ENCODE measurements at places on chromosomes 2 and 18.

DNA sequence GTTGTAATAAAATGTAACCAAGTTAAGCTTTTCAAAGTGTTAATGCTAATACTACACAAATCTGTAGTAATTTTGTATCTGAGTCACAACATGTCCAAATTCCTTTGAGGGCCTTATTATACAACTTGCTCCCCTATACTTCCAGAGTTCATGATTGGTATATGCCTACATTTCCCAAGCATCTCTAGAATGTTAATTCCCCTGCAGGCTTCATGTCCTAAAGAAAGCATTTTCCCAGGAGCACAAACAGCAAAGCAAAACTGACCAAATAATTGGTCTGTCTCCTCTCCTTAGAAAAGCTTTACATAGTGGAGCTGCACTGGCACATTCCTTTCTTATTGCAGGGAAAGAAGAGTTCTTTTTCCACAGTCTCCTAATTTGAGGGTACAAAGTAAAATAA, 3.7 kb downstream of the ALS2 start:
- no peak for DNase-seq

- no peak for DNase-seq
Observed at GRCh38 chr2:3180082-3180908, 197.3 kb downstream of the EIPR1 start.

- no peak for DNase-seq
Observed at GRCh38 chr2:80363791-80364349, 59.3 kb upstream of the LRRTM1 start.

DNA sequence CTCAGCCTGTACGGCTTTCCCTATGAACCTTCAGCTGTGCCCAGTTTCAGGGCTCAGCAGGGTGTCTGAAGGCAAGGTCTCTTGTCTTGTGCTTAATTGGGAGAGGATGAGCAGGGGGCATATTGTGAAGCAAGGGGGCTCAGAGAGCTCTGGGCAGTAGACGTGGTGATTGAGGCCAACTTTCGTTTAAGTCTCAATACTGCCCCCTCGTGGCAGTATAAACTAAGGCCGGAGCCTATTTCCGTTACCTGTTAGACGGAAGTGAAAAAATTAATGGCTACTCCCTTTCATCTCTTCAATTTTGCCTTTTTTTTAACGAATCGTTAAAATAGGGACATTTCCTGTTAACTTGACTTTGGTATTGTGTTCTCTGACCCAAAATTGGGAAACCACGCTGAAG, 193.4 kb downstream of the TDRD15 start:
- DNase-seq = peak; percentile 13

DNA sequence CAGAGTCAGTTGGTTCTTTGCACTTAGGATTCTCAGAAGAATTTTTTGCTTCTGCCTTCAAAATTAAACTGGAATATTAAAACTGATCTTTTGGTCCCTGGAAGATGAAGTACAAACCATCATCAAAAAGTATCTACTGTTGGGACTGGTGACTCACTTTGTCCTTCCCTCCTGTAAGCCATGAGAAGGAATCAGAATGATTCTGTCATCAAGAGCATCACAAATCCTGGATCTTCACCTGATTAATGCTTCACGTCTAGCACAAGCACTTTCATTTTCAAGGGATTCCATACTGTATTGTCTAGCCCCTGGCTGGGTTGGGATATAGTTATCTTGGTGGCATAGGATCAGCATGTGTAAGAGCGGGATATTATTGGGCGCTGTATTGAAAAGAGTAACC, 69.3 kb upstream of the CYP1B1 start:
- no peak for DNase-seq

- peak; percentile 15 for DNase-seq
Observed at GRCh38 chr2:182649316-182649715, 66.7 kb upstream of the DNAJC10 start.

- no peak for DNase-seq
Observed at GRCh38 chr2:58073751-58074150, 27.1 kb downstream of the VRK2 start.

DNA sequence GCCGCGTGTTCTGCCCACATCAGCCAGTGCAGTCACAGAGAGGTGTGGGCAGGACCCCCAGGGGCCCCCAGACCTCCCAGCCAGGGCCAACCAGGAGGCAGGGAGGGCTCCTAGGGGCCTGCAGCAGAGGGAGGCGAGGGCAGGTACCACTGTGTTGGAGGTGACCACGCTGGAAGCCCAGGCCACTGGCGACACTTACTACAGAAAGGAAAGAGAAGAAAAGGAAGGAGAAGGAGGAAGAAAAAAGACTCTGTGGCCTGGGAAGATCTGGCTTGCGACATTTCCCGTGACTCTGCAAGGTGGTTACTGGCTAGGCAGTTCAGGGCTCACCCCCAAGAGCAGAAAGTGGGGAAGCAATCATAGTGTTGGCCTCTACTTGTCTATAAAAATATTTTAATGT, 98.1 kb upstream of the BCL2L11 start:
- peak; percentile 88 for DNase-seq

DNA sequence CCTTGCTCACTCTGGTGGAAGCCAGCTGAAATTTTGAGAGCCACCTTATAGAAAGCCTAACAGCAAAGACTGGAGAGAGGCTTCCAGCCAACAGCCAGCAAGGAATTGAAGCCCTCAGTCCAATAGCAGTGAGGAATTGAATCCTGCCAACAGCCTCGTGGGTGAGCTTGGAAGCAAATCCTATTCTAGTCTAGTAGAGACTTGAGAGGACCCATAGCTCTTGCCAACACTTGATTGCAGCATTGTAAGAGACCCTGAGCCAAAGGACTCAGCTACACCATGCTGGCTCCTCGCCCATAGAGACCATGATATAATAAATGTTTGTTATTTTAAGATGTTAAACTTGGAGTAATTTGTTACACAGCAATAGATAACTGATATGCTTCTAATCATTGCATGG, 403.0 kb upstream of the TNP1 start:
- DNase-seq = no peak

GRCh38 chr2:95346231-95346737, 49.1 kb downstream of the KCNIP3 start:
- DNase-seq = no peak

DNA sequence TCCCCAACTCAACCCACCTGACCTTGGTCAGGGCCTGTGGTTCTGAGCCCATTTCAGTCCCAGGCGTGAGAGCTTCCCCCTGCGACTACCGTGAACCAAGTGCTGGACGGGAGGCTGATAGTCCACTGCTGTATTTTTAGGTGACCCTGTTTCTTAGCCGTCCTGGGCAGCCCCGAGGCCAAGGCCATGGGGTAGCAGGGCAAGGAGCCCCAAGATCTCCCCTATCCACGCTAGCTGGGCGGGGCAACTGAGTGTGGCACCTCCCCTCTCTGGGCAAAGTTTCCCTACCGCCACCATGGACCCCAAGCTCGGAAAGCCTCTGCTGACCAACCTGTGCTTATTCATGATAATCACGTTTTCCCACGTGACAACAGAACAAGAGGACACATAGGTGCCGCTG, 583 bp upstream of the KLHL30 start:
- no peak for DNase-seq

- no peak for DNase-seq
Observed at GRCh38 chr18:35142275-35142615, 98.6 kb upstream of the ZNF397 start.

- DNase-seq = no peak
Observed at GRCh38 chr2:218003981-218004419, 1.2 kb upstream of the TNS1 start.

- DNase-seq = peak; percentile 83
Observed at GRCh38 chr2:218125626-218126080, at the start of gene CXCR2. Gene CXCR2 (plus strand): TSS chr2:218126028. CDS start chr2:218134802, 8,774 bp downstream.

GRCh38 chr18:7607540-7608173, 40.5 kb downstream of the PTPRM start:
- no peak for DNase-seq

DNA sequence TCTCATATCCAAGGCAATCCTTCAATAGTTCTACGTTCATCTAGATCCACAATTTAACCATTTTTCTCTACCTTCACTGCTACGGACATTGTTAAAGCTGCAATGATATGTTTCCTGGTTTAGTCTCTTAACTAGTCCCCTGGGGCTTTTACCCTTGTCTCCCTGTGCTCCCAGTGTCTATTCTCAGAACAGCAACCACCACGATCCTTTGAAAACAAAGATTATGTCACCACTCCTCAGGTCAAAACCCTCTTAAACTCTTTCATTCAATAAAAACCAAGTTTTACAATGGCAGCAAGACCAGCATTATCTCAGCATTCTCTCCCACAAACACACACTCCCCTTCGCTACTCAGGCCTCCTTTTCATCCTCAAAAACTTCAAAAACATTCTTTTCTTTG, 298.2 kb upstream of the CHST9 start:
- DNase-seq = no peak

- DNase-seq = no peak
Observed at GRCh38 chr18:25244924-25245698, 106.9 kb downstream of the ZNF521 start.

- DNase-seq = no peak
Observed at GRCh38 chr18:486929-487740, 13.4 kb downstream of the COLEC12 start.

GRCh38 chr2:215609089-215610032, 173.5 kb upstream of the FN1 start:
- DNase-seq = no peak

GRCh38 chr2:10400978-10401951, 46.9 kb downstream of the ODC1 start:
- no peak for DNase-seq

DNA sequence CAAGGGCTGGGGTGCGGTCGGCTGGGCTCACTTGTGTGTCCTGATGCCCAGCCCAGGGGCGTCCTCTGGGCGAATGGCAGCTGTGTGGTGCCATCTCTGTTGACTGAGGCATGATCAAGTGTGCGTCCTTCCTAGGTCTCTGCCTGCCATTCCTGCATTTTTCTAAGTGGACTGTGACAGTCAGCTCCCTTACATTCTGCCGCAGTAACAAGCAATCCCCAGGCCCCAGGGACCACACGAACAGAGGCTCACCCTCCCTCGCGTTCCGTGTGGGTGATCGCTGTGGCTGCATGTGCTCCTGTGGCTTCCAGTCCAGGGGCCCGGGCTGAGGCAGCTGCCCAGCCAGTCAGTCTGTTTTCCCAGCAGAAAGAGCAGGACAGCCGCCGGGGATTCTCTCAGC, 17.8 kb downstream of the D2HGDH start:
- DNase-seq = no peak

GRCh38 chr2:75558786-75559679, 1.7 kb downstream of the EVA1A start:
- DNase-seq = no peak

DNA sequence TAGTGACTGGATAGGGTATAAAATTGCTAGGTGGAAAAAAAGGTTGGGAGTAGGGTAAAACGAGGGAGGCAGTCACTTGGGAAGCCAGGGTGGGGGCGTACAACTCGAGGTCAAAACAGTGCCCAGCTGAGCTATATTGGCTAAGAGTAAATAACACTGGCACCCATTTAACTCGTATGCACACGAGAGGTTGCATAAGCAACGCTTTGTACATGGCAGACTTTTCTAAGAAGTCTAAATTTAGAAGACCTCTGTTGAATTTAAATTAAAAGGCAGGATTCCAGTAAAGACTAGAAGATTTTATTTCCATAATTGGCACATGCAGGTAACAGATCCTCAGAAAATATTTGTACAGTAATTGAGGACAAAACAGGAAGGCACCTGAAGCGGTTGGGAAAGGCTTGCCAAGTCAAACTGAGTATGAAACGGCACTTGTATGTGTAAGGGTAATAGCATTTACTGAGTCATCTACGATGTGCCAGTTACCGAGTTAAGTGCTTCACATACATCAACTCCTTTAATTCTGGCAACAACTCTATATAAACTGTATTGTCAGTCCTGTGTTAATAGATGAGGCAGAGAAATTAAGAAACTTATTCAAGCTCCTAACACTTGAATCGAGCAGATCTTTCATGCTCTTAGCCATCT, 1.4 kb upstream of the MALT1 start:
- DNase-seq = no peak

GRCh38 chr18:3402982-3403451, 47.0 kb upstream of the TGIF1 start:
- peak; percentile 4 for DNase-seq

DNA sequence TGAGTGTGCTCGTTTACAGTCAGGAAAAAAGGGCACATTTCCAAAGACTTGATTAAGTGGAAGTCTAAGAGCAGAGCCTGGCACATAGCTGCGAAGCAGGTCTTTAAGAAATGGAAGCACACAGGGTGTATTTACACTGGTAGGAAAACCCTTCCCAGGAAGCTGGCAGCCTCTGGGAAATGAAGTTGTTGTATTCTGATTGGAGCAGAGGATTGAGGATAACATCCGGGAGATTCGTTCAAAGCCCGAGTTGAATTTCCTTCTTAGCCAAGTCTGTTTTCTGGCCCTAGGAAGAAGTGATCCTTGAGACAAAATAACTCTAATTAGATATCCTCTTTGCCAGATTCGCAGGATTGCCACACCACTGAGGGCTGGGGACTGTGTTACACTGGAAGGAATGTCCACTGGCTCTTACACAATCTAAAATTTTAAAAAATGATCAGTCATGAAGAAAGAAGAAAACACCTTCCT, 75.9 kb downstream of the ITGB1BP1 start:
- DNase-seq = no peak

DNA sequence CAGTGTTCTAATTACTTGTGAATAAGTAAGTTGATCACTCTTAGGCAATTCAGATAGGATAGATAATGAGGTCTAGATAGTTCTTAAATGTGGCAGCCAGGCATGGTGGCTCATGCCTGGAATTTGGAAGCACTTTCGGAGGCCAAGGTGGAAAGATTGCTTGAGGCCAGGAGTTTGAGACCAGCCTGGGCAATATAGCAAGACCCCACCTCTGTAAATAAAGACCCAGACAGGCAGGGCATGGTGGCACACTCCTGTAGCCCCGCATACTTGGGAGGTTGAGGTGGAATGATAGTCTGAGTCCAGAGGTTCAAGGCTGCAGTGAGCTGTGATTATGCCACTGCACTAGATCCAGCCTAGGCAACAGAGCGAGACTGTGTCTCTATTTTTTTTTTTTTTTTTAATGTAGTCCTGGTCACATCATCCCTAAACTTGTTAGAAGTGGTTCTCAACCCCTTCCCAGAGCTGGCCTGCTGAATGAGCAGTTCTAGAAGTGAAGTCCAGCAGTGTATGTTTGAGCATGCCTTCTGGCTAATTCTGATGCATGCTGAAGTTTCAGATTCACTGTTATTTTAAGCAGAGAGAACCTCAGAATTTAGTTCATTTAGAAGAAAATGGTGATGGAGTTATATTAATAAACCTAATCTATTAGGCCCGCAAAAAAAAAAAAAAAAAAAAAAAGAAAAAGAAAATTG, 306.2 kb downstream of the PRKCE start:
- DNase-seq = no peak
